ENCODE measurements at places on chromosomes 7 and 10. TPM values are rescaled to one million over a fixed set of nuclear protein-coding genes. Genes with fewer than 3 reads are reported as not detected.

DNA sequence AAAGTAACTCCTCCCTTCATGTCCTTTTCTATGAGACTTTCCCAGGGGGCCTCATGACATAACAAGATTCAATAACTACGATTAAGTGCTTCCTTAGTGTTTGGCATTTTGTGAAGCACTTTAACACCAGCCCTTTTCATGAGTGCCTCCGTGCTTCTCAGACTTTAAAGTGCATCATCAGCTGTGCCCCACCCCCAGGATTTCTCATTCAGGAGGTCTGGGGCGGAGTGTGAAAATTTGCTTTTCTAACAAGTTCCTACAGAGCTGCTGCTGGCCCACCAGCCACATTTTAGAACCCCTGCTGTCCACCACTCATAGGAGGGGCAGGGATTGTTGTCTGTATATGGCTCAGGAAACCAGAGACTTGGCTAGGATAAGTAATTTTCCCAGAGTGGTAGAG is 445.3 kb downstream of the LRMDA start:
- DNase-seq: no peak
- H3K27ac ChIP-seq: no peak overlapping the region
- H3K36me3 ChIP-seq: no peaks in the 10 kb centered on the region
- H3K4me3 ChIP-seq: no peak overlapping the region
- no peaks in the 10 kb centered on the region for H3K4me1 ChIP-seq

DNA sequence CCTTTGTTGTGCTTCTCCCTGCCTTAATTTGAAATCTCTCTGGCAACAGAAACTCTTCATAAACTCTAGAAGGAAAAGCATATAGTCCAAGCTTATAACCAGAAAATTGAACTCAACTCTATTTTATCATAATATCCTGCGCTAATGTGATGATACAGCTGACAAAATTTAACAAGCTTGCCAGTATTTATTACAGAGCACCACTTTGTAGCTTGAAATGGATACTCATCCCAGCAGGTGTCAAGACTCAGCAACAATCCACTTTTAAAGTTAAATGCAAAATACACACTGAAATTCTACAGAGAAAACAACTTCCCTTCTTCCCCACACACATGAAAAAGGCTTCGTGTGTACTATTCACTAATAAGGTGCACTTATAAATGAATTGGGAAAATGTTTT is 228.9 kb downstream of the AGMO start:
- H3K27ac ChIP-seq: no peak overlapping the region
- H3K4me3 ChIP-seq: no peak overlapping the region
- H3K4me1 ChIP-seq: no peaks in the 10 kb centered on the region
- H3K27me3 ChIP-seq: no peaks in the 10 kb centered on the region
- H3K36me3 ChIP-seq: no peaks in the 10 kb centered on the region
- no peak for DNase-seq

Gene PPP1R17
- not detected for total RNA-seq

DNA sequence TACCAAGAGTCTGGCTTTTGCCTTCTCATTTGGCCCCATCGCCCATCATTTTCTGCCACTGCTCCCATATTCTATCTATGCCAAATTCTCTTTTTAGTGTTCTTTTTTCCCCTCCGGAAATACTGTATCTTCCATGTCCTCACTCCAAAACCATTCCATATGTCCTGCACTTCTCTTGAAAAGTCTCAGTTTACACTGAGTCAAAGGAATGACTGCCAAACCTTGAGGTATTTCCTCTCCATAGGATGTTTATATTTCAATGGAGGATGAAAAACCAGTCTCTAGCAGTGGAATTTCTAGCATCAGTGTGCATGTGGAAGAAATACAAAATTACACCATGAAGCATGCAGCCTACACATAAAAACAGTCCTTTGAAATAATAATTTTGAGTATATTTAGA is 121.4 kb upstream of the PHYHIPL start:
- no peaks in the 10 kb centered on the region for H3K4me1 ChIP-seq
- H3K27me3 ChIP-seq: no peaks in the 10 kb centered on the region
- DNase-seq: no peak
- no peaks in the 10 kb centered on the region for H3K36me3 ChIP-seq

DNA sequence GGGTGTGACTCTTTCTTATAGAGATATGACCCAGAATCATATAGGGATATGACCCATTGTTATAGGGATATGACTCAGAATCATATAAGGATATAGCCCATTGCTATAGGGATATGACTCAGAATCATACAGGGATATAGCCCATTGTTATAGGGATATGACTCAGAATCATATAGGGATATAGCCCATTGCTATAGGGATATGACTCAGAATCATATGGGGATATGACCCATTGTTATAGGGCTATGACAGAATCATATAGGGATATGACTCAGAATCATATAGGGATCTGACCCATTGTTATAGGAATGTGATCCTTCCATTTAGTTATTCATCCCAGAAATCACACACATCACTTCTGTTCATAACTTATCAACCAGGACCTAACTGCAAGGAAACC is 312.2 kb upstream of the ADARB2 start:
- no peaks in the 10 kb centered on the region for H3K36me3 ChIP-seq
- H3K4me3 ChIP-seq: no peak overlapping the region
- no peak overlapping the region for H3K27ac ChIP-seq
- H3K27me3 ChIP-seq: peaks cover 6% of the 10 kb centered on the region

Data from activated B cell treated with CpG ODN at 0.5 μM for 24 hours (primary cell).